Hepatic stellate cell (primary cell): ENCODE measurements at places on chromosomes 6 and 20.

GRCh38 chr6:134949927-134950326, at the start of gene ALDH8A1:
Gene ALDH8A1 (minus strand): TSS chr6:134950101. CDS start chr6:134950053, 48 bp downstream.
- no peak for DNase-seq

DNA sequence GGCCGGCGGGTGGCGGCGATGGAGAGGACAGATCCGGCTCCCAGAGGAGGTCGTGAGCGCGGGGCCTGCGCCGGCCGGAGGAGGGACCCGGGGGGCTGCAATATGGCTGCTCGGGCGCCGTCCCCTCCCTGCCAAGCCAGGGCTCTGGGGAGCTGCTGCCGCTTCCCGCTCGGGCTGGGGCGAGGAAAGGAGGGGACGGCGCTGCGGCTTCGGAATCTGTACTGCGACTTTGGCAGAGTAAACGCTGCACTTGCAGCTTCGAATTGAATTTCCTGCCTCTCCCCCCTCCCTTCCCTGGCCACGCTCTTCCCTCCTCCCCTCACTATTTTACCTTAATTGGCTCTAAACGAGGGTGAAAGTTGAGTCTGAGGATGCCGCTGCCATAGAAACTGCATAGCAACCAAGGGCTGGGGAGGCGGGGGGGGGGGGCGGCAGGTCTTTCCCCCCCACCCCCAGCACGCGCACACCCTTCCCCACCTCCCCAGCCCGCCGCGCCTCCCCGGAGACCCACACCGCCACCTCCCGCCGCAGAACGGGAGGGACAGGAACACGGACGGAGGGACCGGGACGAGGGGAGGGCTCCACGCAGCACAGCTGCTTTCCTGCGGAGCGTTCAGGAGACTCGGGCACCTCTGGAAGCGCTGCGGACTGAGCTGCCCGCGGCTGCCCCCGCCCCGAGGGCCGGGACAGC, 93.9 kb downstream of the RNASET2 start:
- peak; percentile 24 for DNase-seq

DNA sequence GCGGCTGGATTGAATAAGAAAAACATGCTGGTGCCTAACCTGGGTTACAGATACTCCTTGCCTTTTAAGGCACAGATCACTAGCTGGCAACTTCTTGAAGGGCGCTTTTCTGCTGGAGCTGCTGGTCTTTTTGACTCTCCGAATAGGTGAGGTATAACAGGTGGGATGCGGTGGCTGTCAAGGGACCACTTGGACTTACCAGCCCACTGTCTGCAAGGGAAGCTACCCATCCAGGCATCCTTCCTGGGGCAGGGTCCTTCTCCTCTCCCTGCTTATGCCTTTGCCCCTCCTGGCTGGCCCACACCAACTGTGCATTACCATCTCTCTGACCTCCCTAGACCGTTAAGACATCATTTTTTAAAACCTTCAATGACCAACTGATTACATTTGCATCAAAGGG, 57.4 kb downstream of the NPEPL1 start:
- no peak for DNase-seq

- DNase-seq: no peak
Measured at GRCh38 chr6:27031302-27031701, 216.2 kb upstream of the PRSS16 start.

DNA sequence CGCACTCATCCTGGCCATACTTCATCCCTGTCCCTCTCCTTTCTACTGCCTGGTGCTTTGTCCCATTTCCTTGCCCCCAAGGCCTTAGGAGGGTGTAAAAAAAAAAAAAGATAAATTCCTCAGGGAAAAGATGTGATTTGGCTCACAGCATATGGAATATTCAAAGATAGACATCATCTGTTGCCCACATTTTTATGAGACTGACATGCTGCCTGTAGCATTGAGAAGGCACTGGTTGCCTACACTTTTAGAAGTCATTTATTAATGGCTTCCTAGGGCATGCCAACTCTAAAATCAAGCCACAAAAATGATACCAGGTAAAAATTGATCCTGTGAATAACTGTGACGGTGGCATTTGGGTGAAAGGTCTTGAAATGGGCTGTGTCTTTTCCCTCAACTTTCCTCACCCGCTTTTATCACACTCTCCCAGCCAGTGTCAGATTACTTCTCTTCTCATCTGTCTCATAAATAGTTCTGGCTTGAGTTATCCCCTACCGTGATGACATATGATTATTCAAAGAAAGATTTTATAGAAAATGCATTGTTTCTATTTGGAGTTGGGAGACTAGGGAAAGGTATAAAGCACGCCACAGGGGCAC, 139.4 kb downstream of the CARMIL1 start:
- DNase-seq: no peak

GRCh38 chr6:22964334-22964733, 395.0 kb downstream of the HDGFL1 start:
- DNase-seq: no peak

DNA sequence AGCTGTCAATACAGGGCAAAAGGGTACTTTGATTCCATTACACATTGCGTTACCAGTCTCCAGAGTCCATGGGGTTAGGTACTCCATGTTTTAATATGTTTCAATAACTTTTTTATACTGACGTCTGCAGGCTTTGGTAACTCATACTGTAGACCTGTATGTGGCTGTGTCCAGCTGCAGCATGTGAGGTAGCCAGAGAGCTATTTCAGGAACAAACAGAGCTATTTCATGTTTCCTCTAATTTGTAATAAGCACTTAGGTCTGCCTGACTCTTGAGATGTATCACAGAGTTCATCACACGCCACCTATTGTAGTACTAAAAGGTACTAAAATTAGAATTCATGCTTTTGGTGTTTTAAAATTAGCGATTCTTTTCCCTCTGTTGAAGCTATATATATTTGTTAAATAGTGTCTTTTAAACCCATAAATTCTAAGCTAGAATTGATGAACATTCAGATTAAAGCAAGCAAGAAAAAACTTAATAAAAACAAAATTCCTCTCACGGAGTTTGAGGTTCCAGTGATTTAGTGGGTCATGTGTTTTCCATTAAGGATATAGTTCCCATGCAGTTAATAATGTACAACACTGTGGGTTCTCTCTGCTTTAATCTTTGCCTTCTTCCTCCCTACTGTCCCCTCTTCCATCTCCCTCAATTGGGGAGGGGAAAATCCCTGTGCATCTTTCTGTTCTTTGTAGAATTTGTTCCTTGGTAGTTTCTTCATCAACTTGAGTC, 37.0 kb downstream of the FOXO3 start:
- no peak for DNase-seq

- peak; percentile 16 for DNase-seq
Measured at GRCh38 chr6:89887452-89888137, 6.7 kb upstream of the GJA10 start.

- no peak for DNase-seq
Measured at GRCh38 chr20:36549942-36550789, 8.8 kb downstream of the MYL9 start.

DNA sequence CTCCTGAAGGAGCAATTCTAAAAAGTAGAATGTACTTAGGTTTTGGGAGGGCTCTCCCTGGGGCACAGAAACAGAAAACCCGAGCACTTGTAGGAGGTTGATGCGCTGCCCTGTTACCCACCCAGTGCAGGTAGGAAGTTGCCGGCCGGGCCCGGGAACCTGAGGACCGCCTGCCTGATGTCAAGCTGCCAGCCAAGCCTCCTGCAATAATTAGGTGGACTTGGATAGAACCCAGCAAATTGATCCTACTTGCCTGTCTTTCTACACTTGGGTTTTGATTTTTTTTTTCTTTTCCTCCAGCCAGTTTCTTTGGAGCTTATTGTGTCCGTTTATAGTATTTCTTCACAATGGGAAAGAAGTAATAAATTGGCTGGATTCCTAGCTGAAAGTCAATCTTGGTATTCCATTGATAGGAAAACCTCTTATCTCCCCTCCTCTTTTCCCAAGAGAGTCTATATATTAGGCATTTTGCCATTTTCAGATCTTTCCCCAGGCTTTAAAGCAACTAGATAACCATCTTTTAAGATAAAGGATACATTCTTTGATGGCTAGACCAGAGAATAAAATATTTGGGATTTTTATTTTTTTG, 78.3 kb upstream of the FYN start:
- DNase-seq: no peak

DNA sequence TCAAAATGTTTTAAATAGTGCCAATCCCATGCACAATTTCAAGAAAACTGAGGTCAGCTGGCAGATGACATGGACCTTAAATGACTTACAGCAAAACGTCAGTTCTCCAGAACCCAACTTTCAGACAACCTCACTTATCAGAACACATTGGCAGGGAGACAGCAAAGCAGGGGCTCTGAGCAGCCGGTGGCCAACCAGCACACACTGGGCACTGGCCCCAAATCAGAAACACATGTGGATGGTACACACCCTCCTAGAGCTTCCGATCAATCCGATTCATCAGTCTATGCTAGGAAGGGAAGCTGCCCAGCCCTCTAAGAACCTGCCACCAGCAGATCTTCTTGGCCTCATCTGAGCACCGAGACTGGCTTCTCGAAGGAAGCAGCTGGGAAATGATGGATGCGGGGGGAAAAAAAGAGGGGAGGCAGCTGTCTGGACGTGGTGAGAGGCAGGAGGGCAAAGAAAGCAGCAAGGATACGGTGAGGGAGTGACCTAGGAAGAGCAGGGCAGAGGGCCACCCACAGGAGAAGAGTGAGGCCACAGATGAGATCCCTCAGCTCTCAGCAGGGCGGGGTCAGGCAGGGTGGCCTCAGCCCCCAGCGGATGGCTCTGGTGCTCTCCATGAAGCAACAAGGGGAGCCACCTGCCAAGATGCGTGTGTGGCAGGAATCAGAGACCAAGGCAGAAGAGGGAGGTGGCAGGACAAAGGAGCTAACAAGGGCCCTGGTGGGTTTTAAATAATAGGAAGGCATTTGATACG, 32.9 kb downstream of the TAF4 start:
- DNase-seq: no peak

GRCh38 chr20:2137552-2138201, 36.0 kb downstream of the STK35 start:
- peak; percentile 89 for DNase-seq

GRCh38 chr6:137879299-137879698, 12.2 kb downstream of the TNFAIP3 start:
- DNase-seq: no peak

- DNase-seq: no peak
Measured at GRCh38 chr6:45500924-45501816, 123.4 kb upstream of the SUPT3H start.

GRCh38 chr20:47019121-47019824, 124.6 kb downstream of the EYA2 start:
- no peak for DNase-seq

GRCh38 chr20:37630166-37630565, 63.7 kb upstream of the CTNNBL1 start:
- DNase-seq: no peak

DNA sequence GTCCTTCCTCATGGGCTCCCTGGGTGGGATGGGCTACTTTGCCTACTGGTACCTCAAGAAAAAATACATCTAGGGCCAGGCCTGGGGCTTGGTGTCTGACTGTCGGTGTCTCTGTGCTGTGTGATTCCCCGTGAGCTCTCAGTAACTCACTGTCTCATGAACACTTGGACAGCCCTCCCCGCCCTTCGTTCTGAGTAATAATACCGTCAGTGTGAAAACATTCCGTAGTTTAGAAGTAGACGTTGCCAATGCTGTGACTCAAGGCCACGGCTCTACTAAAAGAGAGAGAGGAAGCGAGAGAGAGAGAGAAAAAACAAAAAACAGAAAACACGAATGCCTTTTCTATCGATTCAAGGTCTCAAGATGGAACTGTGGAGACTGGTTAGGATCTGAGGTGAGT, 31.8 kb downstream of the FITM2 start:
- no peak for DNase-seq

- DNase-seq: no peak
Measured at GRCh38 chr6:76174722-76175121, 102.3 kb upstream of the IMPG1 start.

DNA sequence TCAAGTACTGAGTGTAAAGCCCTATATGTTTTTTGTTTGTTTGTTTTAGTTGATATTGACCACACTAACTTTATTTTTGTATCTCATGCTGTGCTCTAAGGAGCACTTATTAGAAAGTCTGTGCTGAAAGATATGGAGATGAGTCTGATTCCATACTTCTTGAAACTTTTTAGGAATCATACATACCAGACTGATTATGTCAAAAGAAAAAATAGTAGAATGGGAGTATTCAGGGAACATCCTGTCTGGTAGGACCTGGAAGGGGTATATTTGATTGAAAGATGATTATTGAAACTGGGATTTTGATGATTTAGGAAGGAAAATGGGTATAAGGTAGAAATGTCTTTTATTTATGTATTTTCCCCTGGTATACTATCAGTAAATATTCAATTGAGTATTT, 111.4 kb downstream of the QKI start:
- peak; percentile 4 for DNase-seq

- no peak for DNase-seq
Measured at GRCh38 chr6:16827627-16828026, 66.4 kb upstream of the ATXN1 start.

DNA sequence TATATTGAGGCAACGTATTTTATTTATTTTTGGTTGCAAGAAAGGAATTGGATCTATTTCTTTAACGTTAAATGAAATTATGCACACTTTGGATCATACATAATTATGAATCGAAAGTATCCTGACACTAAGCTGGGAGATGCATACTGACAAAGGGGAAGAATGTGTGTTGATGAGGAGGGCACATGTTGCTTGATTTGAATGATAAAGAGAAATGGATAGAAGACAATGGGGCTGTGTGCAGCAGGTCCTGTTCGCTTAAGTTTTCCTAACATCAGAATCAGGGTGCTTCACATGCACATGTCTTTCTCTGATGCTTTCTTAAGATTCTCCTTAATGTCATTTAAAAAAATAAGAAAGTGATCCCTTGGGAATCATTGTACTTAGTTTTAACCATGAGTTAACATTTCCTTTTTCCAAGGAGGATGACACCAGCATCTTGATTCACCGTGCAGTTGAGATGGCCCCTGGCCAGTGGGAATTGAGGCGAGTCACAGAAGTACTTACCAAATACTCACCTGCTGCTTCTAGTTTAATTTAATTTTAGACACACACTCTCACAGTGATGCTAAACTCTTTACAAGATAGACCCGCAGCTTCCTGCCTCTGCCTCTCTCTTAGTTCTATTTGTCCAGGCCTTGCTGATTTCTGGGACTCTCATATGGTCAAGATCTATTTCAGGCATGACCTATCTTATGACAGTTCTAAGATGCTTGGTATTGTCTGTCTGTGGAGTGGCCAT, 116.5 kb downstream of the CLIC5 start:
- no peak for DNase-seq

GRCh38 chr6:72724545-72724944, 102.7 kb downstream of the KCNQ5 start:
- DNase-seq: no peak

DNA sequence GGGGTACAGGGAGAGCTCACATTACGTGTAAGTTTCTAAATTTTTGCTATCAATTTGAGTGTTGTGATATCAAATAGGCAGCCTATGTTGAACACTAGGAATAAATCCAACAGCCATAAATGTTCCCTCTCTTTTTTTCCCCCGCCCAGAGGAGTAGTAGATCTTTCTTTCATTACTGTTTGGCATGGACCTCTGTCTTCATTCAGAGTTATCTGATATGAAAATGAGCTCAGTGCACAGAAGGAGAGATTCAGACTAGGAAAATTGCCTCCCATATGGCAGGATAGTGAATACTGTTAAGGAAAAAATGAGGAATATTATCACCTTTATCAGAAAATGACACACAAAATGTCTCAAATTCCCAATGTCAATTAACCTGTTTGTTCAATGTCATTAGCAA, 110.0 kb upstream of the EYS start:
- DNase-seq: no peak

GRCh38 chr20:20060234-20060998, 8.1 kb downstream of the CFAP61 start:
- no peak for DNase-seq

GRCh38 chr20:8370774-8371173, 238.7 kb downstream of the PLCB1 start:
- no peak for DNase-seq

- DNase-seq: no peak
Measured at GRCh38 chr6:55704421-55704820, 125.4 kb upstream of the HMGCLL1 start.

GRCh38 chr6:159985296-159985945, 16.5 kb downstream of the IGF2R start:
- no peak for DNase-seq
